RWPE1 (cell line): ENCODE measurements at places on chromosomes 1 and 21.

GRCh38 chr1:108009603-108010195 is 44.7 kb upstream of the VAV3 start:
- peak; percentile 86 for DNase-seq

GRCh38 chr1:223109581-223110026 is 33.4 kb downstream of the TLR5 start:
- no peak for DNase-seq

GRCh38 chr1:204080163-204080903 is 7.4 kb downstream of the SOX13 start:
- DNase-seq, result peak; percentile 100

GRCh38 chr1:176998183-176998795 is 166.2 kb downstream of the ASTN1 start:
- DNase-seq, result no peak

DNA sequence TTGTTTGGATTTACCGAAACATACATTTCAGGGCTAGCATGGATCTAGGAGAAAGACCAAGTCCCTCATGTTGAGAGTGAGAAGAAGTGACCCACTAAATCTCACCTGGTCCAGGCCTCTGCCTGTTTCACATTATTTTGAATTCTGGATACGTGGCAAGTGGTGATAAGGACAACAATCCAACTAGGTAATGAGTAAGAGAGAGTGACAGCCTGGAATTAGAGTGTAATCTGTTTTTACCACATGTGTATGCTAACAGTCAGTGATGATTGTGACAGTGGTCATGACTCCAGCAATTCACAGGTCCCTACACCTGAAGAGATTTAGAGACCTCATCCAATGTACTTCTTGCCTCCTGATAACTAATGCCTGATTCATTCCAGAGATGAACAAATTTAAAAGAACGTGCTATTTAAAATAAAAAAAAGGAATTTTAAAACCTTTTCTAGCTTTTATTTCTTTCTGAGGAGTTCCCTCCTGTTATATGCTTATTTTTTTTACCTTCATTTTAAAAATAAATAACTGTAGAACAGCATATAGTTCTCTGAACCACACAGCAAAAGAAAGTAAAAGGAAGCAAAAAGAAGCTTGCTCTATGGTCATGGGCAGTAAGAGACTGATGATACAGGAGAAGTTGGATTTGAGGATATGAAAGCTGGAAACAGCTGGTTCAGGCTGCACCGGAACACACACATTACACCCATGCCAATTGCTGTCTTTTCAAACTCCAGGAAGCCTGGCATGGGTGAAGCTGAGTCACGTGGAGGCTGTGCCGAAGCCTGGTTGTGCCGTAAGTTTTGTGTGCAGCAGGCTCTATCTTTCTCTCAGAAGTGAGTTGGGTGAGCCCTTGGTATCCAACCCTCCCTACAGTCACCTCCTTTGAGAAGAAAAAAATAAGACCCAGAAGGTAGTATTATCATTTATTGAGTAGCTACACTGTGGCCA is 14.7 kb downstream of the C1orf116 start:
- no peak for DNase-seq

- peak; percentile 88 for DNase-seq
Measured at GRCh38 chr21:36847189-36847588, 119.3 kb downstream of the HLCS start.

DNA sequence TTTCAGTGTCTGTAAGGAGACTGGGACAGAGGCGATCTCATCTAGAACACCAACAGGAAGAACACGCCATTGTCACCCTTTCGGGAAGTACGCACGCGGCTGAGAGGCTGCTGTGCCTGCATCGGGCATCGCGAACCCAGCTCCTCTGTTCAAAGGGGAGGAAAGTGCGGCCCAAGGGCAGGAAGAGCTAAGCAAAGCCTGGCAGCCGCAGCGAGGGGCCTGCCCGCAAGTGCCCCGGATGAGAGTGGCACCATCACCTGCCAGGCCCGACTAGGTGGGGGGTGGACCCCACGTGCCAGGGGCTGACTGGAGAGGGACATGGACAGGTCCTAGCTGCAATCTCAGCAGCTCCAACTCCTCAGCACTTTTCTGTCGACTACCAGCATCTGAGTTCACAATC is 7.5 kb downstream of the TPRG1L start:
- DNase-seq, result no peak

DNA sequence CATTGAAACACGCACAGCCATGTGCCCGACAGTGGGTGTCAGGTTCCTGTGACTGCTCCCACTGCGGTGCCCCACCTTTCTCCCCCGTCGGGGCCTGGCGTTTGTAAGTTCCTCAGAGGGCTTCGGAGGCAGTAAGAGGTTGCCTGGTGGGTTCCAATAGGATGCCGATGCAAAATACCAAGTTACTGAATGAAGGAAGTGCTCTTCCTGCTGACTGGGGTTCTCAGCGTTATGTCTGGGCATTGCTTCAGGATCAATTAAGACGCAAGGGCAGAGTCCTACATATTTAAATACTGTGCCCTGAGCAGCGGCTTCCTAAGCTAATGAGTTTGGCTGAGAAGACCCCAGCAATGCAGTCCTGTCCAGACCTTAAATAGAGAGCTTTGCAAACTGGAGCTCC is 28.9 kb upstream of the DNAJC11 start:
- no peak for DNase-seq
